Activated naive CD8-positive, alpha-beta T cell treated with anti-CD3 and anti-CD28 coated beads, Interleukin-2, amount 10 ng/mL, durations not matched to agents 7 days and 5 days (primary cell): ENCODE measurements at places on chromosomes 1 and 21. TPM values are rescaled to one million over a fixed set of nuclear protein-coding genes. Genes with fewer than 3 reads are reported as not detected.

Gene C1orf87
- not detected for total RNA-seq

Gene PSMD4
- total RNA-seq, result 174 TPM

GRCh38 chr1:178716111-178716510 lies 8.9 kb upstream of the RALGPS2 start:
- H3K4me3 ChIP-seq, result no peak overlapping the region
- no peaks in the 10 kb centered on the region for H3K4me1 ChIP-seq
- H3K27ac ChIP-seq, result no peak overlapping the region
- DNase-seq, result no peak
- H3K36me3 ChIP-seq, result no peaks in the 10 kb centered on the region

- peaks cover 8% of the 10 kb centered on the region for H3K27me3 ChIP-seq
- H3K27ac ChIP-seq, result no peak overlapping the region
- H3K4me3 ChIP-seq, result no peak overlapping the region
Observed at GRCh38 chr1:5770981-5771765, 221.1 kb downstream of the NPHP4 start.

DNA sequence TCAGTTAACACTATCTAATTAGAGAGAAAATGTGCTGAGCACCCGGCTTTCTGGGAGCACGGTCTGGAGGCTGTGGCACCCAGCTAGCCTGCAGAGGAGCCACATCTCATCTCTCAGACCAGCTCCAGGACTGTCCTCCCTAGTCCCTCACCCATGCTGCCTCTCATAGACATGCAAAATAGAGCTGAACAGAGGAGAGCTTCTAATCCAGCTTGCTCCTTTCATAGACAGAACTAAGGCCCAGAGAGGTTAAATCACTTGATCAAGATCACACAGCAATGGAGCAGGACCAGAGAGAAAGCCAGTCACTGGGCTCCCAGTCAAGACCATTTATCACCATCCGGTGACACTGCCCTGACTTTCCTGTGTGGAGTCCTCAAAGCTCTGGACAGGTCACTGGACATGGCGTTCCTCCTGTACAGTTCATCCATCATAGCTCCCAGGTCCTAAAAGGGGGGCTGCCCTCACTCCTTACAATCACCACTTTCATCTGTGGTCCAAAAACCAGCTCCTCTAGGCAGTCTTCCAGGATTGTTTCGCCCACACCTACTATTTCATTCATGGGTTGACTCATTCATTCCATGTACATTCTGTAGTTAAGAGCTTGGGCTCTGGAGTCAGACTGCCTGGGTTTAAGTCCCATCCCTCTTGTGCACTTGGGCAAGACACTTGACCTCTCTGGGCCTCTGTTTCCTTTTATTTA lies 8.8 kb upstream of the CAMK2N1 start:
- peaks cover 9% of the 10 kb centered on the region for H3K4me1 ChIP-seq
- DNase-seq, result no peak
- H3K27ac ChIP-seq, result no peak overlapping the region
- H3K4me3 ChIP-seq, result no peak overlapping the region
- H3K36me3 ChIP-seq, result peaks cover 2% of the 10 kb centered on the region

- peaks cover 7% of the 10 kb centered on the region for H3K4me1 ChIP-seq
- H3K4me3 ChIP-seq, result peak within 1 kb of the TSS; percentile 91
- peaks cover 2% of the 10 kb centered on the region for H3K27me3 ChIP-seq
- H3K36me3 ChIP-seq, result no peaks in the 10 kb centered on the region
- peak; percentile 82 for DNase-seq
Observed at GRCh38 chr1:209805875-209806760, at the start of gene IRF6. Gene IRF6, minus strand, starts transcription at chr1:209806142. Its CDS starts 4,729 bp downstream, at chr1:209801413.

GRCh38 chr1:87074001-87074795 lies 159.8 kb downstream of the HS2ST1 start:
- no peaks in the 10 kb centered on the region for H3K27me3 ChIP-seq
- no peak overlapping the region for H3K4me3 ChIP-seq
- no peaks in the 10 kb centered on the region for H3K4me1 ChIP-seq
